NCI-H1092 (cell line): ENCODE measurements at places on chromosomes 2 and 18.

DNA sequence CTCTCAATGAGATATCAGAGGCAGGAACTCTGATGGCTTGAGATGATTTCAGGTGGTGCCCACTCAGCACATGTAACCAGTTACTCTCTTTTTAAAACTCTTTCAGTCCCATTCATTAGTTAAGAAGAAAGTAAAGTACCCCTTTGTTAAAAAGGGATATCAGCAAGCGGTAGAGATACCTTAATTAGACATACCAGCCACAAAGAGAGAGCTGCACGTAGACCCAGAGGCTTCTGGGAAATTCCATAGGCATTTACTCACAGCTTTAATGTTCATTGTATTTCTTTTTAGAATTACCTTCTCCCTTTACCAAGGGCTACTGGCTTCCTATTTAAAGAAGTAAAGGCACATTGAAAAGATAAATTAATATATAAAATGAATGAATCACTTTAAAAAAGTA is 63.3 kb downstream of the LYPD6B start:
- DNase-seq: no peak

DNA sequence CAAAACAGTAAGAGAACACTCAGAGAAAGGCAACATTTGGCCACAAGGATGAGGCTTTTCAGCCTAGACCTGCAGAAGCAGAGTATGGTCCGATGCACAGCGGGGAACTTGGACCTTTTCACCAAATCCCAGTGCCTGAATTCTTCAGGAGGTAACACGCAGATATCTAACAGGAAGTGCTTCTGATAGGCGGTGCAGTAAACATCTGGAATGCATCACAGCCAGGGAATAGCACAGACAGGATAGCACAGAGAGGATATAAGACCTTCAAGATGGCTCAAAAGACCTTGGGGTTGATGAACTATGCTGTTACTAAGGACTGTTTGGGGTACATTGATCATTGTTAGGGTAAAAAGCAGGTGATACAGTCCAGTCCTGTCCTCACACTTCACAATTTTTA is 1.7 kb downstream of the TMEM127 start:
- DNase-seq: no peak

GRCh38 chr18:12765126-12765525 is 62.3 kb downstream of the PSMG2 start:
- no peak for DNase-seq

- DNase-seq: no peak
These were observed 78.2 kb downstream of the DYSF start for GRCh38 chr2:71531522-71532047.

- no peak for DNase-seq
These were observed 214.8 kb upstream of the HNRNPA3 start for GRCh38 chr2:176997792-176998169.

GRCh38 chr2:95020275-95021022 is 5.1 kb upstream of the MAL start:
- no peak for DNase-seq

DNA sequence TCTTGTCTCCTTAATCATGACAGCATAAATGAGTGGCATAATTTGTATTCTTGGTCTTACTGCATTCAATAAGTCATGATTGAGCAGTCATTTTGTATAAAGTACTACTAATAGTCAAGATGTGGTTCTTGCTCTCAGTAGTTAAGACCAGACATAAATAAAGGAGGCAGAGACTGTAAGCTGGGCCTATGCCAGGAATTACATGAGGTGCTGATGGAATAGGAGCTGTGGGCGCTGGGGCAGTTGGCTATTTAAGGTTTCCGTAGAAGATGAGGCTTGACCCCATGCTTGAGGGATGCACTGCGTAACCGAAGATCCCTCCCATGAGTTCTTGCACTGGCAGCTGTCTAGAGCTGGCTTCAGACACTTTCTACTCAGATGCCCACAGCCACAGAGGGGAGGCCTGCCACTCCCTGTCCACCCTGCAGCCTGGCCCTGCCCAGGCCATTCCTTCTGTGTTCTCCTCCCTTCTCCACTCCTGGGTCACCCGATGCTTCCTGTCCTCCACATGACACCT is 150.9 kb upstream of the REV1 start:
- DNase-seq: no peak

- DNase-seq: no peak
These were observed 111.2 kb downstream of the KLF7 start for GRCh38 chr2:207054521-207054920.
